ENCODE measurements at places on chromosomes 12 and 14. TPM values are rescaled to one million over a fixed set of nuclear protein-coding genes. Genes with fewer than 3 reads are reported as not detected.

The L3HYPDH gene
- 30.6 TPM for total RNA-seq

The LRRC10 gene
- total RNA-seq, result not detected

The USP44 gene
- total RNA-seq, result 0.79 TPM

The TMEM233 gene
- total RNA-seq, result 0.26 TPM

The SLC39A9 gene
- 127 TPM for total RNA-seq

The CMTM5 gene
- 0.40 TPM for total RNA-seq

The B3GNT4 gene
- total RNA-seq, result 0.19 TPM

The LMNTD1 gene
- not detected for total RNA-seq

The TAS2R43 gene
- 2.2 TPM for total RNA-seq

The CEP170B gene
- 14.9 TPM for total RNA-seq

The PTCSC3 gene
- total RNA-seq, result not detected

The TMEM229B gene
- total RNA-seq, result 1.2 TPM

The SRGAP1 gene
- 12.3 TPM for total RNA-seq
